Lung (tissue), 17 donors: ENCODE measurements at places on chromosomes 5 and 9. TPM values are rescaled to one million over a fixed set of nuclear protein-coding genes. Genes with fewer than 3 reads are reported as not detected.
A peak's percentile ranks its signal among the peaks of the same experiment; 100 is the strongest.

DNA sequence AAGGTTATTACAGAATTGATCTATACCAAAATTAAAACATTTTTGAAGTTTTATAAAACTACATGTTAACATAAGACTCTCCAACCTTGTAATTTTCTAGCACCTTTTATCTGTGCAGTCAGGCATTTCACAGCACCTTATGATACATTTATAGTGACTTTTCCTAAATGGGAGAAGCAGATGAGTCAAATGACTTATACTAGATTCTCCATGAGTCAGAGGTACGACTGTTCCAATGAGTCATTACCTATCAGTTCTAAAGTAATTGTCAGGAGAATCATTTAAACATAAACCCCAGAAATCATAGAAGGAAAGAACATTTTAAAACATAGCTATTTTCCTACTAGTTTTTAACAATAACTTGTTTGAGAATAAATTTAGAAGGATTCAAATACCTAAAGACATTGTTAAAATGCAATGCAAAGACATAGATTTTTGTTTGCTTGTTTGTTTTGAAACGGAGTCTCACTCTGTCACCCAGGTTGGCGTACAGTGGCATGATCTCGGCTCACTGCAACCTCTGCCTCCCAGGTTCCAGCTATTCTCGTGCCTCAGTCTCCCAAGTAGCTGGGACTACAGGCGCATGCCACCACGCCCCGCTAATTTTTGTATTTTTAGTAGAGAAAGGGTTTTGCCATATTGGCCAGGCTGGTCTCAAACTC lies 34.7 kb upstream of the DMXL1 start:
- DNase-seq: no peak

DNA sequence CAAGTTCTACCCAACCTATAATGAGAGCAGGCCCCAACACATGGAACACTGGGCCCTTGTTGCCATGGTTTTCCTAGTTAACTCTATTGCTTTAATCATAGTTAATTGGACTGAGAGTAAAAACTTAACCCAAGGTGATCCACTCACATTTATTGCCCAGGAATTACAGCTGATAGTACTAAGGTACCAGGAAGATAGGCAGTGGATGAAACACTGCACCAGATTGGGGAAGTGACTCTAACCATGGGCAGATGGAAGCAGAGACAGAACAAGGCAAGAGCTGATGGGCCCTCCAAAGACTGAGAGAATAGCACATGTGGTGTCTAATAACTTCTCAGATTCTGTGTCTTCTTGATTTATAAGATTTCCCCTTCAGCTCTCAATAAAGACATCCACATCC lies 145.7 kb upstream of the TRIM32 start:
- DNase-seq: no peak

DNA sequence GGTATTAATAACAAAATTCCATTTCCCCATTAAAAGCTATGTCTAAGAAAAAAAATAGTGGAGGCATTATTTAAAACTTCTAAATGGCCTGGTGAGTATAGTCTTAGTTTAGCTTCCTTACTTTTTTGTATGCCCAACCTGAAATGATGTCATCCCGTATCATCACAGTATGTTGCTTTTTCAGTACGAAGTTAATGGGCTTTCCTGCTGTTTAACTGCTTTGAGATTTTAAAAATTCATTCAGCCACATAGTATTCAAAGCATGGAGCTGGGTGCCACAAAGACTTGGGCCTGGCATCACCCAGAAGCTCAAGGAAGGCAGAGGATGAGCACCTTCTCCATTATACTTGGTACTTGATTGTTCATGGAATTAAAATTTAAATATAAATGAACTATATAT lies 7.4 kb downstream of the F2RL2 start:
- no peak for DNase-seq

GRCh38 chr5:6833406-6833805 lies 120.2 kb downstream of the TENT4A start:
- no peak for DNase-seq

- peak; percentile 16 for DNase-seq
Observed at GRCh38 chr5:83244516-83244915, 167.2 kb downstream of the XRCC4 start.

DNA sequence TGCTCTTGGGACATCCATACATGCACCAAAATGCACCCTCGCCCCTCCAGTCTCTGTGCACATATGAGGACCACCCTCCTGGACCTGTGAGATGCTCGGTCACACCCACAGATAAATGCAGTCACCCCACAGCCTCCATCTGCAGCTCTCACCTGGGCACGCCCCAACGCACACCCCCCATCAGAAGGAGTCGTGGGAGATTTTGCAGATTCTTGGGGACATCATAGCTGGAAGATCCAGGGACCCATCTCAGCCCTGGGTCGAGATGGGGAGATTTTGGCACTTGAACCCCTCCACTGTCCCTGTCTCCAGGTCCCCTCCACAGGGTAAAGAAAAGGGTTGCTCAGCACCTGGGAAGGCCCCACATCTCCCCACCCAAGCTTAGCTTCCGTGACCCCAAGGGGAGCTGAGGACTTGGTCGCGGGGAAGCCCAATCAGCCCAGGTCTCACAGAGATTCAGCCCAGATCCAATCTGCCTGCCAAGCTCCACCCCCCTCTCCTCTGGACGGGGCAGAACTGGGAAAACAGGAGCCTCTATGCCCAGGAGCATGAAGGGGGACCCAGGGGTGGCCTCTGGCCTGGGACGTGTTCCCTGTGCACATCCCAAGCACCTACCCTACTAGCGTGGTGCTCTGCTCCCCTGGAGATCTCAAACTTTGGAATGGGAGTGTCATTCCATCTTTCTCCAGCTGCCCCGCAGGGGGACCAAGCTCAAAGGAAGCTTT lies 89.2 kb upstream of the LMX1B start:
- no peak for DNase-seq

DNA sequence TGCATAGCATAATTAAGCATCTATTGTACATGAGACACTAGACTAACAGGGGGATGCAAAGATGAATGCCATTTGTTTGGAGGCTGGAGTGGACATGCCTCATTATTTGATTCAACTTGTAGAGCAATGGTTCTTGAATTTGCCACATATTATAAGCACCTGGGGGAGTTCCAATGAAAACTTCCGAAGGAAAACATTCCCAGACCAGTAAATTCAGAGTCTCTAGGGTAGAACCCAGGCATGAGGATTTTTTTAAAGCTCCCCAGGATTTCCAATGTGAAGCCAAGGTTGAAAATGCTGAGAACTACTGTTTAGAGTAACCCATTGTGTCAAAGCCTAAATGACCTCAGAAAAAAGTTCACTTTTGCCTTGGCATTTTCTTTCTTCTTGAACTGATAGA lies 93.9 kb upstream of the ITGA1 start:
- DNase-seq: no peak

- DNase-seq: no peak
Observed at GRCh38 chr5:102288630-102289029, 7.5 kb downstream of the SLCO4C1 start.

- DNase-seq: peak; percentile 8
Observed at GRCh38 chr5:60722416-60722815, 22.4 kb upstream of the DEPDC1B start.

GRCh38 chr5:39498278-39498952 lies 73.6 kb upstream of the DAB2 start:
- peak; percentile 42 for DNase-seq

DNA sequence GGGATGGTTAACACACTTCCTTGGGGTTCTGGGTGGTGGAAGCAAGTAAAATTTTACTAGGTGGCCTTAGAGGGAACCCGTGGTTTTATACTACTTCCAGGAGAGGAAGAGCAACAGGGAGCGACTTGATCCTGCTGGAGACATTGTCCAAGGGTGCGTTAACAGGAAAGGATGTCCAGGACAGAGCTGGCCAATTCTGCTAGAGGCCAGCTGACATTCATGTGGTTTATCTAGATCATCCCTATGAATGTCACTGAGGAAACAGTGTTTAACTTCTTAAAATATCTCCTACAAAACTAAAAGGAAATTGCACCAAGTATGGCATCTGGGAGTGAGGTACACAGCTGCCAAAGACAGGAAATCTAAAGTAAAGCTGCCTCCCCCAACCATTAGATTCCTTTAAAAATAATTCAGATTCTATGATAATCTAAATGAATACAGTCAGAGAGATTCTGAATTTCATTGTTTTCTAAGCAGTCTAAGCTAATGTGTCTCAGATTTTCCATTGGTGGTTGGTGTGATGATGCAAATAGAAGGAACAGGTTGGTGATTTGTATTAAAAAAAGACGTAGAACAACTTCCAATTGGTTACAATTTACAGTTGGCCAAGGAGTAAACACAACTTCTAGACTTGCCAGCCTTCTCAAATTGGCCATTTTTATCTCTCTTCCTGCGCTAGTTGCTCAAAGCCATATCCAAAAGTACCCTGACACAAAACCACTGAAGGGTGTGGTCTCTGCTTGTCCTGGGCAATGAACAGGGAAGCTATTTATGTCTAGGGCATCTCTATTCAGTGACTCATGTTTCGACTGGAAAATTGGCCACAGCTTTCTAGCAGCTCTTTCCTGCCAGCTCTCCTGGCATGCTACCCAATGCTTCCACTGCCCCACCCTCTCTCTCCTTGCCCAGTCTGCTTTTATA lies 574.7 kb upstream of the MEF2C start:
- no peak for DNase-seq

- DNase-seq: peak; percentile 72
Observed at GRCh38 chr5:78008356-78008967, 232.3 kb upstream of the TBCA start.

GRCh38 chr5:61414806-61415205 lies 82.7 kb downstream of the ZSWIM6 start:
- DNase-seq: no peak

DNA sequence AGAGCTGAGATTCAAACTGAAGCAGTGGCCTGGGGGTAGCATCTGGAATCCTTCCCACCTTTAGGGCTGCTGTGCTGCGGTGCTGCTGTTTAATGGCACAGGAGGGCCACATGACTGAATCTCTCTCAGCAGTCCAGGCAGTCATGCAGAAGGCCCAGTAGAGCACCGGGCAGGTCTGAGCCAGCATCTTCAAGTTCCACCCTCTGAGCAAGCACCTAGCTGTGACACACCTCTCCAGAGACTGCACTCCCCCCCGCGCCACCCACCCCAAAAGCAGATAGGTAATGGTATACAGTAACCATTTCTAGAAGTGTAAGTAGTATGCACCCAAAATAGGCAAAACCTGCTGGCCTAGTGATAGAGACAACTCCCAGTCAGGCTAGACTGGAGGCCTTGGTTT lies 8.2 kb downstream of the IL4 start:
- no peak for DNase-seq

- no peak for DNase-seq
Observed at GRCh38 chr5:40914835-40915234, 5.5 kb downstream of the C7 start.

DNA sequence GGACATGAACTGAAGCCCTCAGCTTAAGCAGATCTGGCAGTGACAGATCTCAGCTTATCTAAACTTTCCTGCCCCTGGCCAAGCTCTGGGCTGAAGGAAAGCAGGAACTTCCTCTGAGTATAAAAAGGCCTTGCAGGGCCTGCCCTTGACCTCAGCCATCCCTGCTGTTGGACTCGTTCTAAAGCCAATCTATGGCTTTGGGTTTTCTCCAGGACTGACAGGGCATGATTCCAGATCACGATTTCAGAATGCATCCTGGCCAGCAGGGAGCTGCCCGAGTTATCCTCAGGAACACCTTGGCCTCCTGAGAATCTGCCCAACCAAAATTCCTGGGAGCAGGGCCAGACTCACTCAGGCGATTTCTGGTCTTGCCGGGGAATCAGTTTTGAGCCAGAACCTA lies 502.7 kb downstream of the TLE4 start:
- DNase-seq: no peak

DNA sequence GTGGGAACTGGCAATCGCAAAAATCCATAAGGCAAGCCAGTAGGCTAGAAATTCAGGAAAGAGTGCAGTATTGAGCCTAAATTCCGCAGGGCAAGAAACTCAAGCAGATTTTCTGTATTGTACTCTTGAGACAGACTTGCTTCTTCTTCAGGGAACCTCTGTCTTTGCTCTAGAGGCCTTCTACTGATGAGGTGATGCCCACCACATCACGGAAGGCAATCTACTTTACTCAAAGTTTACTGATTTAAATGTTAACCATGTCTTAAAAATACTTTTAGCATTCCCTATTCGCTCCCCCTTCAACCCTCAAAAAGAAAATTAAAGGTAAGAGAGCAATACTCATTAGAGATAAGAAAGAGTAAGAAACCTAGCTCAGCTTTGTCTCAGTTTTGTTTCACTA lies 11.3 kb downstream of the IL7R start:
- DNase-seq: no peak

DNA sequence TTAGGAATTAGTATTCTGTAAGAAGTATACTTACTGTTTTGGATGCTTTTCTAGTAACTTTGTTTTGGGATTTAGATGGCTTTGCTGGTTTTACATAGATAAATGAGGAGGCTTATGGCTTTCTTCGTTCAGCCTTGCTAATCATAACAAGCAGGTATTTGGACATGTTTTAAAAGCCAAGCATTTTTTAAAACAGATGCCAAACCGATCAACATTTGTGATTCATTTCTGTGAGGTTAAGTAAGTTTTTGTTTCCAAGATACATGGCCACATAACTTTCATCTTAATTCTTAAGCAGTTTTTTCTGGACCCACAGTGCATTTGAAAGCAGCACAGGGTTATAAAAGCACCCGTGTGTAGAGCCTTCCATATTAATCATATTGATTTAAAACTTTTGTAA lies 21.7 kb downstream of the TARS1 start:
- no peak for DNase-seq

DNA sequence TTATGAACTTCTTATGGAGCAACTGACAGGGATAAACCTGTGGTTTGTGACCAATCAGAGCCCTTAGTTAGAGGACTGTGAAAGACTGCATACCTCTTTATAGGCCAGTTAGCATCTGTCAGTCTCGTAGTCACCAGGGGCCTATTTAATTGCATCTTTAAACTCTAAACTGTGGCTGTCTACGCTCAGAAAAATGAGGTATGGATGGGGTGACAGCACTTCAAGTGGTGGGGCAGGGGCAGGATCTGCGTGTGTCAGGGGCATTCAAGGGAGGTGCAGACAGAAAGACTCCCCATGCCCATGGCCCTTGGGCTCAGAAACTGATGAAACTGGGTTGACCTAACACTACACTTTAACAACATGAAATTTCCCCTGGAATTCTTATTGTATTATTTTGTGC lies 132.6 kb upstream of the TBCA start:
- DNase-seq: no peak

GRCh38 chr5:39301406-39301805 lies 62.9 kb downstream of the C9 start:
- DNase-seq: no peak

Gene CER1
- polyA plus RNA-seq: not detected

Gene STKLD1
- polyA plus RNA-seq: 3.1 TPM

Gene GPX8
- 7.5 TPM for polyA plus RNA-seq

Gene NMUR2
- 0.49 TPM for polyA plus RNA-seq

Gene ARHGEF37
- polyA plus RNA-seq: 2.8 TPM

Gene PRRX2
- polyA plus RNA-seq: 3.4 TPM

Gene SPINK7
- not detected for polyA plus RNA-seq

Gene GADD45G
- polyA plus RNA-seq: 70.3 TPM

Gene NTNG2
- polyA plus RNA-seq: 2.2 TPM

Gene SYK
- 13.7 TPM for polyA plus RNA-seq
